ENCODE measurements at places on chromosomes 4 and X.

- DNase-seq, result no peak
These were observed 31.8 kb downstream of the WDR1 start for GRCh38 chr4:10084651-10085358.

DNA sequence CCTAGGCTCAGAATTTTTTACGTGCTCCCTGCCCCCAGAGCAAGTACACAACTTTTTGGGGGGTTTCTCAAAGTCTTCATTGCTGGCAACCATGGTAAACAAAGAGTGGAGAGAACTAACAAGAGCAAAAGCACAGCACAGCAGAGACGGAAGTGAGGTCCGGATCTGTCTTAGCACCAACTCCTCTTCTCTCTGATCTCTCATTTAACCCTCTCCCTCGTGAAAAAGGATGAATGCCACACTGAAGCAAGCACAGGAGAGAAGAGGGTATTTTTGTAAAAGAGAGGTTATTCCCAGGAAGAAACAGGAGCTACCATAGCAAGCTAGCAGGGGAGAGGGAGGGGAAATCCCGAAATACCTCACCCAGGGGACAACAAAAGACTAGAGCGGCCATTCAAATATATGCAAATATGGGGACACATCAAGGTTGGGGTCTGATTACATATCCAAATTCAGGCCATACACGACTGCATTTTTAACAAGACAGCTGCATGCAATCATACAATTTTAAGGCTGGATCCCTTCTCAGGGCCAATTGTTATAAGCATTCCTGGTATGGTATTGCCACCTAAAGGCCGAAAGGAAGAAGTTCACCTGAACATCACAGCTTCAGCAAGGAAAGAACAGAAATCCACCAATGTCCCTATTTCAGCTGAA is 46.6 kb downstream of the CD40LG start:
- DNase-seq, result peak; percentile 87

- DNase-seq, result no peak
These were observed 352.8 kb downstream of the DHRSX start for GRCh38 chrX:2147928-2148327.

- no peak for DNase-seq
These were observed 24.3 kb downstream of the HSD17B11 start for GRCh38 chr4:87366521-87367162.

- no peak for DNase-seq
These were observed 24.8 kb downstream of the BMP2K start for GRCh38 chr4:78800965-78801364.

GRCh38 chr4:167136270-167136669 is 98.0 kb downstream of the SPOCK3 start:
- no peak for DNase-seq

DNA sequence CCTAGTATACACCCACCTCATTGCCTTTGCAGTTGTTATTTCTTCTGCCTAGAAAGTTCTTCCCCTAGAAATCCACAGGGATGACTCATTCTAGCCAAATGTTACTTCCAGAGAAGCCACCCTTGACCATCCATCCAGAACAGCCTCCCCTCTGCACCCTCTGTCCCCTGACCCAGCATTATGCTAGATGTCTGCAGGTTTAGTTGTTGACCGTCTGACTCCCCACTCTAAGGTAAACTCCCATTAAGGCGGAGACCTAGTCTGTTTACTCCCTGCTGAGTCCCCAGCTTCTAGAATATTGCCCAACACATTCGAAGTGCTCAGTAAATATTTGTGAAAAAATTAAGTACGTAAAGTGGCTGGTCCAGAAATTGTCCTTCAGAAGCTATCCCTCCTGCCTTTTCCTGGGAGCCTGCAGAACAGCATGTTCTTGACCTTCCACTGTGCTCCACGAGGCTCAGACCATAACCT is 11.0 kb downstream of the SRD5A3 start:
- DNase-seq, result no peak

DNA sequence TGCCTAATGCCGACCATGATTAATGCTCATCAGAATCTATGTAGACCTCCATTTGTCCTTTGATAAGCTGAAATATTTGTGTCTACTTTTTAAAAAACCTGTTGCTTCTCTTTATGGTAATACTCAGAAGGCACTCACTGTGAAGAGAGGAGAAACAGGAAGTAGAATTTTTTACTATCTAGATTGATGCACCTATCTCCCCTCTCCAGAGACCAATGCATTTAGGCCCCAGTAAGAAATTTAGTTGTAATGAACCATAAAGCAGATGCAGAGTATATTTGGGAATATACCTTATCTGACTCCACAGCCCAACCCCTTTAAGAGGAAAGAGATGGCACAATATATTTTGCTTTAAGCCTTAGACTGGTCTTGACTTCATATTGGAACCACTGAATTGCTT is 11.1 kb downstream of the TBL1X start:
- no peak for DNase-seq

DNA sequence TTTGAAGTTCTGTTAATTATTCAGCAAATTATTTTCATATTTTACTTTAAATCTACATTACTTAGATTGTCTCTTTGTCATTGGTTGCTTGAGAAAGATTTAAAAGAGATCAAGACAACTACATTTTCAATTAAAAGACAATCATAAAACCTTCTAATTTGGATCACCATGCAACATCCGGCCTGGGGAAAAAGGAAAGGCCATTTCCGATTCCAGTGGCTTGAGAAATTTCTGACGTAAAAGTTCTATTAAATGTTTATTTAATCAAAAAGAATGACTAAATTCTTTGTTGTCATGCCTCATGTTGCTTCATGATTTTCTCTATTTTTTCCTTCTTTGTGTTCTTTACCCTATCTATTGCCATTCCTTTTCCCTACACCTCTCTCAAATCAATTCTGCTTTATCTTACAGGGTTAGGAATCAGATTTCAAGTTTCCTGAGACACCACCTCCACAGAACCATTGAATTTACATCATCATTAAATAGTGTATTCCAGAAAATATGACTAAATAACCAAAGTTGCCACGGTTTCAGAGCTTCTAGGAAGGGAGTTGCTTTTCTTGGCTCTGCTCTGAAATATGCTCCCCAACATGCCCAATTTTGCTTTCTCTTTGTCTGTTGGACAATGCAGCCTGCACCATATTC is 124.6 kb upstream of the ACSL4 start:
- DNase-seq, result no peak

GRCh38 chr4:42767669-42768068 is 110.8 kb upstream of the ATP8A1 start:
- no peak for DNase-seq

GRCh38 chr4:189304809-189305208 is 635.9 kb upstream of the FRG1 start:
- DNase-seq, result no peak

DNA sequence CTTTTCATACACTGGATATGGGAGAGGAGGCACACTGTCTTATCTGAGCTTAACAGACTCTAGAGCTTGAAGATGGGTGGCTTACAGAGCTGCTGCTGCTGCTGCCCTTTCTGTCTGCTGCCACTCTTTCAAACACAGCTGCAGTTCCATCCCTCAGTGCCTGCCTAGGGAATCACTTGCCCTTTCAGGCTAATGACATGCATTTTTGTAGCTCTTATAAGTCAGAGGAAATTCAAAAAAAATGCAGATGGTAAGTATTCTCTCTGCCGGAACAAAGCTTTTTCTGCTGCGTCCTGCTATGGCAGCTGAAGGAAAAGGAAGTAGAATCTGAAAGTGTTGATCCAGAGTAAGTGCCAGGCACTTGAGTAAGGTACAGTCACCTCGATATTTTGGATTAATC is 460.4 kb upstream of the DIAPH2 start:
- DNase-seq, result peak; percentile 1

GRCh38 chrX:22366906-22367305 is 94.2 kb downstream of the CBLL2 start:
- DNase-seq, result no peak

DNA sequence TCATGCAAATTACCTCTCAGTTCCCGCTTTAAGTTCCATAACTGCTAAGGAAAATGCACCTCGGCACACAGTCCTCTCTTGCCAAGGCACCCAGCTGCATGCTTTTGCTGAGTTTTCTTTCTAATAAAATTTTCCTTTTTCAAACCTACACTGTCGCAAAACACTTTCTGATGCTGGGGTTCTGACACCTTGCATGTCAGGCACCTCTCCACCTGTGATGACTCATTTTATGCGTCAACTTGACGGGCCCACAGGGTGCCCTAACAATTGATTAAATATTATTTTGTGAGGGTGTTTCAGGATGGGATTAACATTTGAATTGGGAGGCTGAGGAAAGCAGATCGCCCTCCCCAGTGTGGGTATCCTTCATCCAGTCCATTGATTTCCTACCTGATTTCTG is 291.0 kb upstream of the STS start:
- DNase-seq, result no peak

- no peak for DNase-seq
These were observed 132.1 kb upstream of the LDB2 start for GRCh38 chr4:17030543-17030942.

GRCh38 chrX:155148724-155149537 is 67.3 kb upstream of the VBP1 start:
- DNase-seq, result peak; percentile 28

GRCh38 chr4:101420661-101421060 is 73.3 kb upstream of the PPP3CA start:
- no peak for DNase-seq

- no peak for DNase-seq
These were observed 4.2 kb downstream of the PI4K2B start for GRCh38 chr4:25238052-25238451.

DNA sequence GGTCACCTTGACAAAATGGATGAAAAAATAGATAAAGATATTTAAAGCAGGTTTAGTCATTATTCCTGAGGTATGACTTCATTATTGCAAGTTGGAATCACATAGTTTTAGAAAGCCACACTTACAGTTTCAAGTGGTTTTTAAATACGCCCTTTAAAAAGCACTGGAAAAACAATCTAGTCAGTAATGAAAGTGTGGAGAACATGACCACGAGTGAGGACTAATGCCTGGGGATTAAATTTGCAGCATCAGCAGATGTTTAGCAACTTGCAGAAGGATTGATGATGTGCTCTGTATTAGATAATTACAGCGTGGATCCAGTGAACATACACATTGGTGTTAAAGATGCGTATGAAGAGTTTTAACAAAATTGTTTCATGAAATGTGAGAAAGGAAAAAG is 5.9 kb downstream of the SPARCL1 start:
- DNase-seq, result no peak

DNA sequence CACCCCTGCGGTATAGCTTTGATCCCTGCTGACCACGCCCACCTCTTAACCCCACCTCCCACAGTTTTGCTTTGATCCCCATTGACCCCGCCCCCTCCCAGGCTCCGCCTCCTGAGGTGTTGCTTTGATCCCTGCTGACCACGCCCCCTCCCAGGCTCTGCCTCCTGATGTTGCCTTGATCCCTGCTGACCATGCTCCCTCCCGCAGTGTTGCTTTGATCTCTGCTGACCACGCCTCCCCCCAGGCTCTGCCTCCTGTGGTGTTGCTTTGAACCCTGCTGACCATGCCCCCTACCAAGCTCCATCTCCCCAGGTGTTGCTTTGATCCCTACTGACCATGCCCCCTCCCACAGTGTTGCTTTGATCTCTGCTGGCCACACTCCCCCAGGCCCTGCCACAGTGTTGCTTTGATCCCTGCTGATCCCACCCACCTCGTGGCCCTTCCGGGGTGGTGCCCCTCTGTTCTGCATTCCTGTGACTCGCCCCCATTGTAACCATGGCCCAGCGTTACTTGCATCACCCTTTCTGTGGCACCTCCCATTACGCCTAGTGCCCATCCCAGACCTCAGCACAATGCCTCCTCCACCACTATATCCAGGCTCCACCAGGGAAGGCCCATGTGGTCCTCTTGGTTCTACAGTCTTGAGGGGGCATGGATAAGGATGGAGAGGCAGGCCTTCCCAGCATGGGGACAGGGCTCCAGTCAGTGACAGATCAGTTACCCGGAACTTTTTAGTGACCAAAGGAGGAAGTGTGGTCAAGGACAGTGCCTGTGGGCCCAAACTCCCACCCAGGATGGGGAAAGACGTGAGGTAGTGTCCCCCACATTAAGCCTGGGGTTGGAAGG is 70.8 kb downstream of the ADRA2C start:
- DNase-seq, result peak; percentile 10

- DNase-seq, result no peak
These were observed 100.7 kb downstream of the PDGFC start for GRCh38 chr4:156870861-156871260.

GRCh38 chr4:101970547-101971155 is 180.1 kb downstream of the BANK1 start:
- no peak for DNase-seq

- DNase-seq, result no peak
These were observed 561.2 kb upstream of the DIPK2B start for GRCh38 chrX:45761920-45762319.

- DNase-seq, result no peak
These were observed 3.7 kb downstream of the SCARB2 start for GRCh38 chr4:76209881-76210280.

GRCh38 chrX:44989995-44990770 is 117.2 kb downstream of the KDM6A start:
- no peak for DNase-seq

- DNase-seq, result no peak
These were observed 4.5 kb upstream of the TMEM255A start for GRCh38 chrX:120315776-120316175.

DNA sequence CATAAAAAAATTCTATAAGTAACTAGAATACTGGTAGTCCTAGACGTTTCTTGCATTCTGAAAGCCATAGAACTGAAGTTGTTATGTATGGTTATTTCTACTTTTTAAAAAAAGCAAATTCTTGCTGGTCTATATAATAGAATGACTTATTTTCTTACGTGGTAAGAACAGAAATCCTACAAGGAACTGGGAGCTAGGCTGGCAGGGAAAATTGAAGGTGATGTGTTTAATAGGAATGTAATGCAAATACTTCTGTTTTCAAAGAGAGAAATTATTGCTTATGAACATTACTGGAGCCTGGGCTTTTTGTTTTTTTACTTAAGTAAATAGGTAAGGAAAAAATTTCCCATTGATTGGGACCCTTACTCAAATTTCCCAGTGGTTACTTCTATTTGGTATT is 8.9 kb downstream of the CCNA2 start:
- no peak for DNase-seq

GRCh38 chrX:45824471-45824870 is 623.8 kb upstream of the DIPK2B start:
- no peak for DNase-seq

DNA sequence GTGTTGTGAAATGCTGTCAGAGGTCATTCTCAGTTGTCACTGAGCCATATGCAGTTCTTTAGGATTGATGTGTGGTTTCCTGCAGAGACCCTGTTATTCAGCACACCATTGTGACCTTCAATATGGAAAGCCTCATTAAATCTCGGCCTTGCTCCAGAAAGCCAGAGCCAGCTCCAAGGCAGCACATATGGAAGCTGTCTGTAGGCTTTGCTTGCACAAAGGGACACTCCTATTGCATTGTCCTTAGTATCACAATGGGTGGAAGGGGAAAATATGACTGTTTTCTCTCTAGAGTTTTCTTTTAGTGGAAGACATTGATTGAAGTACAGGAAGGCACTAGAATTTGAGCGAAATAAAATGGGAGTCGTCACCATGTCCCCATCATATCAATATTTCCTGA is 179.0 kb downstream of the CEP135 start:
- no peak for DNase-seq

DNA sequence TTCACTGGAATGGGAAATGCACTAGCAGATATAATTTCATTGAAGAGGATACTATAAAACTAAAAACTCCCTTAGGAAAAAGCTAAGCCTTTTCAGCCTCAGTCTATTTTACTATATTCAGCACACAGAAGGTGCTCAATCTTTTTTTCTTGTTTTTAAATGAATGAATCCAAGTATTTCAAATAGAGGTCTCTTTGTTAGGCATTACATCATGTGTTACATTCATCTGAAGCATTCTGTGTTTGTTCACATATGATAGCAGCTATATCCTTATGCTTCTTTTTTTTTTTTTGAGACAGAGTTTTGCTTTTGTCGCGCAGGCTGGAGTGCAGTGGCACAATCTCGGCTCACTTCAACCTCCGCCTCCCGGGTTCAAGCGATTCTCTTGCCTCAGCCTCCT is 278.4 kb downstream of the CAMK2D start:
- DNase-seq, result no peak
